ENCODE measurements at places on chromosomes 16 and 17.

GRCh38 chr16:1908983-1909382 is 9.2 kb downstream of the HS3ST6 start:
- no peak for DNase-seq

- no peak for DNase-seq
Observed at GRCh38 chr17:35428229-35428628, 4.1 kb downstream of the SLFN12 start.

GRCh38 chr17:9644910-9645751 is at the start of gene USP43:
Gene USP43 (plus strand): TSS chr17:9645517. CDS start chr17:9645633, 116 bp downstream.
- DNase-seq = no peak

- DNase-seq = peak; percentile 38
Observed at GRCh38 chr16:80924372-80924978, 82.2 kb downstream of the CMC2 start.

GRCh38 chr17:35514564-35514963 is 22.9 kb downstream of the SLFN12L start:
- no peak for DNase-seq

DNA sequence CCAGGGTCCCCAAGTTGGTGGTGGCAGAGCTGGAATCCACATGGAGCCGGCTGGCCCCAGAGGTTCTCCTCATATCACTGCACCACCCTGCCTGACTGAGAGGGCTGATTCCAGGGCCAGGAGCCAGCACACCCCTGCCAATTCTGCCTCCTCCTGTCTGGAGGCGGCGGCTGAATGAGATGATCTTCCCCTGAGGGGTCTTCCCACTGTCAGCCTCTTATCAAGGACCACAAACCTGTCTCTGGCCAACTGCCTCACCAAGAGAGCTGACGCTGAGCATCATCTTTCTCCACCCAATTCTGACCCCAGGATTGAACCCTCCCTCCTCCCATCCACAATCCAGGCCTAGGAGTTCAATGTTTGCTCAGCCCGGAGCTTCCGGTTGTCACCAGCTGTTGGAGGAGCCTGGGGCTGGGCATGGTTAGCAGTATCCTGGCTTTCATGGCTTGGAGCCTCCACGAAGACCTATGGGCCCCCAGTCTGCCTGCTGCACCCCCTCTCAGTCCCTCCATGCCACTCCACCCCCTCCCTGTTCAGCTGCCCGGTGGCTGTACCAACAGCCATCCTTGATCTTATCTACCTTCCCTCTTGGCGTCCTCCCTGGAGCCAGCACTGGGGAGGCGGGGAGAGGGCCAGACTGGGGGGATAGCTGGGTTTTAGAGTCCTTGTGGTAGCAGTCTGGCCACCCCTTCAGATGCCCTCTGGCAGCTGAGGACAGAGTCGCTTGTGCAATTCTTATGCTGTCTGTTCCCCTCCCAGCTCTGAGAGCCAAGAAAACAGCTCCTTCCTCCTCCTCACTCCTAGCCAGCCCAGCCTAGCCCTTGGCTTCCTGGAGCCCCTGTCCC is 25.6 kb downstream of the ABCC3 start:
- DNase-seq = no peak

DNA sequence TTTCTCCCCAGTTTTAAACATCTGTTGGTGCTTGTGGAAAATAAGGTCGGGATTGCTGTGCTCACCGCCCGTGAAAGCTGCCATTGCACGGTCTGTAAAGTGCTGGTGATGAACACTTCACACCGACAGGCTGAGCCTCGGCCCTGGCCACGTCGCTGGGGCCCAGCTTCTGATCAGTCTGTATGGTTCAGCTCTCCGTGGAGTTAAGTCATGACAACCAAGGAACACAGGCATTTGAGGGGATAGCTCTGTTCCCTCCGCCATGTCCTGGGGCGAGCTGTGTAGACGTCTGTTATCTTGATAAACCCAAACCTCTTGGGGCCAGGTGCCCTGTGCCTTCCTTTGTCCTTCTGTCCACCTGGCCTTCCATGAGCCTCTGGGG is 110.6 kb downstream of the METRNL start:
- no peak for DNase-seq

GRCh38 chr16:22848451-22848850 is 34.5 kb downstream of the HS3ST2 start:
- no peak for DNase-seq

GRCh38 chr16:7834771-7835431 is 502.3 kb downstream of the RBFOX1 start:
- DNase-seq = no peak
